Mesothelial cell of epicardium (in vitro differentiated cells): ENCODE measurements at places on chromosomes 3 and 15.

GRCh38 chr3:101212730-101213129 lies 107.6 kb downstream of the IMPG2 start:
- DNase-seq: no peak

GRCh38 chr15:60563066-60563465 lies 84.1 kb upstream of the ICE2 start:
- DNase-seq: no peak

GRCh38 chr15:78752492-78753358 lies 58.5 kb downstream of the ADAMTS7 start:
- no peak for DNase-seq

GRCh38 chr3:42036483-42036823 lies 54.7 kb upstream of the TRAK1 start:
- no peak for DNase-seq

- no peak for DNase-seq
Observed at GRCh38 chr15:73951601-73952000, 25.3 kb downstream of the LOXL1 start.

- DNase-seq: peak; percentile 74
Observed at GRCh38 chr3:64530434-64531049, 157.3 kb downstream of the ADAMTS9 start.

- no peak for DNase-seq
Observed at GRCh38 chr15:44102675-44103254, 92.3 kb downstream of the FRMD5 start.

GRCh38 chr15:41777421-41777973 lies 3.2 kb downstream of the MAPKBP1 start:
- DNase-seq: no peak

- DNase-seq: no peak
Observed at GRCh38 chr15:82114660-82115059, 68.8 kb upstream of the MEX3B start.

- no peak for DNase-seq
Observed at GRCh38 chr3:89606151-89606550, 498.7 kb downstream of the EPHA3 start.

GRCh38 chr15:85950101-85950500 lies 129.6 kb upstream of the AGBL1 start:
- no peak for DNase-seq

DNA sequence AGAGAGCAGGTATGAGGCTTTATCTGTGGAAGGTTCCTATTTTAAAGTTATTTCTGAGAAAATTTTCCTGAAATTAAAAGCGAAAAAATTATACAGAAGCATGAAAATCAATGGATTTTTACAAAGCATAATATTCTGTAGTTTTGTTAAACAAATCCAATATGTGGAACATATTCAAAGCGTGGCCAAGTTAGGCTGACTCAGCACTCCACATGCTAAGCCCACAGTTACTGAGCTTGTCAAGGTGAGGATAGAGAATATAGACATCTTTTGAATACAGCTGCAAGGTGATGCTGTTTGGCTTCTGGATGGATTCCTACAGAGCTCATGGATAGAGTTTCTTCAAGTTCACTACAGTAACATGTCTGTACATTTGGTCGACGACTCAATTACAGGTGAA lies 302.5 kb downstream of the C3orf38 start:
- DNase-seq: no peak

- DNase-seq: no peak
Observed at GRCh38 chr3:39814007-39814406, 4.6 kb downstream of the MYRIP start.

- DNase-seq: no peak
Observed at GRCh38 chr3:160444411-160444810, 5.2 kb downstream of the TRIM59 start.

DNA sequence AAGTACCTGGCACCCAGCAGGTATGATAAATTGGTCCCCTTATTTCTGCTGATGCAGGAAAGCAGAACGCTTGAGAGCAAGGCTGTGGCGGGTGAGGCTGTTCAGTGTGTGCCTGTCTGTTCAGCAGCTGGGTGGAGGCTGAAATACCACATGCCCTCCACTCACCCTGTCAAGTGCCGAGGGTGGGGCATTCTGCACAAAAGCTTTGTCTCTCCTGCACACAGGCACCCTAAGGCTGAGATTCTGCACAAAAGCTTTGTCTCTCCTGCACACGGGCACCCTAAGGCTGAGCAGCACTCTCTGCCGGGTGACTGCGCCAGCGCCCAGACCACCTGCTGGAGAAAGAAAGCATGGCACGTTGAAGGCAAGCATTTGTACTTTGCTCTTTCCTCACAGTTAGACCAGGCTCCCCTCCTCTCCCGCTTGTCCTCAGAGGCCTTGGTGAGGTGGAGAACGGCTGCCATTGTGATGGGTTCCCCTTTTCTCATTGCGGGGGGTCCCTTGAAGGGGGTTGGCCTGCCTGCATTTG lies 97.5 kb downstream of the BDH1 start:
- no peak for DNase-seq

DNA sequence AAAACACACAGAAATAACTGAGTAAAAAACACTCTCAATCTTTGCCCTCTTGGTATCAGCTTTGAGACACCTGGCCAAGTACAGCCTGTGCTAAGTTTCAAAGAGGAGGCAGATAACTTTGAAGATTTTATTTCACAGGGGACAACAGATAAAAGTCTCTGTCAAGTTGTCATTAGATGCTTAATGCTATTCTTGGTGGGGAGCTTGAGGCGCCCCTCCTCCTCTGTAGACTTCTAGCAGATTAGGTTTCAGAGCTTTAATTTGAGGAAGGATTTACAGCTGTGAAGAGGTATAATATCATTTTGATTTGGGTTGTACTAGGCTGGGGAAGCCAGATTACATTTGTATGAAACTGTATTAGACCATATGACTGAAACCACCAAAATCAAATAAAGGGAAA lies 620.3 kb downstream of the FHIT start:
- DNase-seq: no peak

DNA sequence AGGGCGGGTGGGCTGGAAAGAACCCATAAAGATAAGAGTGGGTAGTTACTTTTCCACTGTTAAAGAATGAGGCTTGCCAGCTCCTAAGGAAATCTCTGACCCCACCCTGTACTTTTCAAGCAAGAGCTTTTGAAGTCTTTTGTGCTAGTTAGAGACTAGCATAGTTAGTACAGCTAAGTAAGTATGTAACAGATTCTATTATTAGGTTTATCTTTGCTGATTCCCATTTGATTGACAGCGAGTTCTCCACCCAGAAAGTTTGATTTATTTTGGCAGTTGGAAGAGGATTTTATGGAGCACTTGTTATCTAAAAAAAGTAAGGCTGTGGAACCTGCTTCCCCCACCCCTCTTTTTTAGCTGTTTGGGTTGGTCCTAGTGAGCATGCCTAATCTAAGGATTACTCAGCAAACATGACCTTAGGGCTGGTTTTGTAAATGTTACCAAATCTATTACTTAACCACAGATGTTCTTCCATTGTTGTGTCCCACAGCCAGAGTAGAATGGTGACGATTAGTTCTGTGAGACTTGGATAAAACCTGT lies 57.6 kb downstream of the FNDC3B start:
- DNase-seq: no peak

- DNase-seq: no peak
Observed at GRCh38 chr15:66720206-66721010, 18.4 kb downstream of the SMAD6 start.

DNA sequence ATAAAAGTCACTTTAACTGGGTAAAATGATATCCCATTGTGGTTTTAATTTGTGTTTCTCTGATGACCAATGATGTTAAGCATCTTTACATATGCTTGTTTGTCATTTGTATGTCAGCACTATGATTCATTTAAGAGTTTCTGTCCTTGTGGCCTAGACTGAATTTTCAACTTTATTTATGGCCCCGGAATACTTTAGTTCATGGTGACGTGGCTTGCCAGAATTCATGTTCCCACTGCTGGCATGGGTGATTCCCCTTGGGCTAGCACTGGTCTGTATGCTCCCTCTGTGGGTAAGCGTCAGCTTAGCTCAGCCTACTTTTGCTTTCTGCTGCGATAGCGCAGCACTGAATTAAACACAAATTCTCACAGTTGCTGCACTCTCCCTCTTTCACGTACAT lies 436.3 kb upstream of the SGO1 start:
- no peak for DNase-seq

- no peak for DNase-seq
Observed at GRCh38 chr3:177405191-177405672, 207.9 kb upstream of the TBL1XR1 start.

GRCh38 chr3:132694991-132695390 lies 27.2 kb downstream of the NPHP3 start:
- DNase-seq: no peak

DNA sequence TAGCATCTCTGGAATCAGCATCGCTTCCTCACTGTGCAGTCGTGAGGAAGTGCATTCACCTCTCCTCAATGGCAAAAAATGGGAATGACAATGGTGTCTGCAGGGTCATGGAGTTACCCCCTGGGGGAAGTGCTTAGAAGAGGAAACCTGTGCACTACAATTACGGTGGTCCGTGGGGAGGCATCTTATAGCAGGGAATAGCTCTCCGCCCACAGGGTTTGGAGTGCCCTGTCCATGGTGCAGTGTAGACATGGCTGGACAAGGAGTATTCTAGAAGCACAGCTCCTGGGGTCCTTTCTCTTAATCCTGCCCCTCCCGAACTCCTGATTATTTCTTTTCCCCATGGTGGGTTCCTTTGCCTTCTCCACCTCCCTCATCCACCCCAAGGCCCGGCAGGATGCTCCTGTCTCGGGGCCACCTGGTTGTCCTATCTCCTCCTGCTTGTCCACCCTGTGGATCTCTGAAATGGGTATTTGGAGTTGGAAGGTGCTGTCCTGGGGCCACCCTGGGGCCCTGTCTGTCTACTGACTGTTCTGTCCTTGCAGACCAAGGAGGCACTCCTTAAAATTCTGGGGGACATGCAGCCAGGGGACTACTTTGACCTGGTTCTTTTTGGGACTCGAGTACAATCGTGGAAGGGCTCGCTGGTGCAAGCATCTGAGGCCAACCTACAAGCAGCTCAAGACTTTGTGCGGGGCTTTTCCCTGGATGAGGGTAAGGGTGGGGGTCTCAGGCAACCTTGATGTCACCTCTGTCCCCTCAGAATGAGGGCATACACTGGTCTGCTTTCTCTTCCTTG lies 5.2 kb downstream of the ITIH1 start:
- DNase-seq: peak; percentile 5

GRCh38 chr3:54873059-54874010 lies 54.5 kb downstream of the LRTM1 start:
- no peak for DNase-seq

GRCh38 chr15:79083154-79083553 lies 7.4 kb downstream of the RASGRF1 start:
- DNase-seq: no peak

DNA sequence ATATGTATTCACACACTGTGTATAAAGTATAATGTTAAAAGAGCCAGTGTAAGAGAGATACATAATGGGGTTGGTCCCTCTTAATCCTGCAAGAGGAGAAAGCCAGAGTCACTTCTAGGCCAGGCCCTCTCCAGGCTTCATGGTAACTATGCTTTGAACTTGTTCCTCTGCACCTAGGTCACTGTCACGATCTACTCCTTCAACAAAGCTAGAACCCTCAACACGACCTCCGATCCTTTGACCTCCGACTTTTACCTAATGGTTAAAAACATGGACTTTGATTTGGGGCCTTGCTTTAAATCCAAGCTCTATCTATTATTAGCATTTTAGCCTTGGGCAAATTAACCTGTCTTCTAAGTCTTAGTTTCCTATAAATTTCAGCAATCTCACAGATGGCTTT lies 153.9 kb upstream of the NR2E3 start:
- no peak for DNase-seq

GRCh38 chr15:56249092-56249491 lies 5.4 kb upstream of the RFX7 start:
- no peak for DNase-seq

DNA sequence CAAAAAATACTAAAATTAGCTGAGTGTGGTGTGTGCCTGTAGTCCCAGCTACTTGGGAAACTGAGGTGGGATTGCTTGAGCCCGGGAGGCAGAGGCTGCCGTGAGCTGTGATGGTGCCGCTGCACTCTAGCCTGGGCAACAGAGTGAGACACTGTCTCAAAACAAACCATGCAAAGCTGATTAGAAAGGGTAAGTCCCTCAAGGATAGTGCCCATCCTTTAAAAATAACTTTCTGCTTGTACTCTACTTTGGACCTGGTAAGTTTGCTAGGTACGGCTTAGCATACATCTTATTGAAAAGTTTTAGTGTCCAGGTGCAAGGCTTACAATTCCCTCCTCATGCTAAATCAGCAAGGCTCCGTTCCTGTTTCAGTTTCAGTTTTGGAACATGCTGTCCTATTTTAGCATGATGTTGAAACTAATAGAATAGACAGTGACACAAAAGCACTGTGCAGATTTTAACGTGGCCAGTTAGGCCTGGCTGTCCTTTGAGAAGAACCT lies 21.4 kb downstream of the FEM1B start:
- DNase-seq: no peak

- DNase-seq: no peak
Observed at GRCh38 chr3:148958696-148959095, 32.6 kb upstream of the GYG1 start.

DNA sequence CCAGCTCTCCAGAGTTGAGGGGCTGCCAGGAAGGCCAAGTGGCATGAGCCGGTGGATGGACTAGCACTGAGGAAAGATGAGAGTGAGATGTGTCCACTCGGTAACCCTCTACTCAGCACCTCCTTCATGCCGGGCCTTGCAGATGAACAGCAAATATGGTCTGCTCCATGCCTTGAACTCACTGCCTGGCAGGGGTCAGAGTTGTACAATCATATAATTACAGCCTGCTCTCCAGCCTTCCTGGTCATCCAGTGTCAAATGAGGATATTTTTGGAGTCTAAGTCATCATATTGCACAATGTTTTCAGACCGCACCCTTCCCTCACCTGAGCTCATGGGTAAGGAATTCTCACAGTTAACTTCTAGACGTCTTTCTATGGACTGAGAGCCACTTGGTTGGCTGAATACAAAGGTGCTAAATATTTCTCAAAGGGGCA lies 4.9 kb downstream of the MGLL start:
- DNase-seq: no peak

DNA sequence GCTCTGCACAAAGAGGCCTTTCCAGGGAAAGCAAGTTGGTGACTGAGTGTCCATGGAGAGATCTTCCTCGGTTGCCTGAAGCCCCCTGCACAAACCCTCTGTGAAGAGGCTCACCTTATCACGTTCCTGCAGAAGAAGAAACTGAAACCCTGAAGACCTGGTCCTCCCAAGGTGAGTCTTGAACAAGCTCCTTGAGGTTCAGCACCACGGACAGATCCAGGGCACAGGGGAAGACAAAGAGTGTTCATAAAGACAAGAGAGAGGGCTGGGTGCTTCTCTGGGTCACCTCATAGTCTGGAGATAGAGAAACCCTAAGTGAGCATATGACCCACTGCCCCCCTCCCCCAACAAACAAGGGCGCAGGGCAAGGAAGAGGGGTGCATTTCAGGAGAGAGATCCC lies 21.7 kb upstream of the TBC1D21 start:
- peak; percentile 76 for DNase-seq

DNA sequence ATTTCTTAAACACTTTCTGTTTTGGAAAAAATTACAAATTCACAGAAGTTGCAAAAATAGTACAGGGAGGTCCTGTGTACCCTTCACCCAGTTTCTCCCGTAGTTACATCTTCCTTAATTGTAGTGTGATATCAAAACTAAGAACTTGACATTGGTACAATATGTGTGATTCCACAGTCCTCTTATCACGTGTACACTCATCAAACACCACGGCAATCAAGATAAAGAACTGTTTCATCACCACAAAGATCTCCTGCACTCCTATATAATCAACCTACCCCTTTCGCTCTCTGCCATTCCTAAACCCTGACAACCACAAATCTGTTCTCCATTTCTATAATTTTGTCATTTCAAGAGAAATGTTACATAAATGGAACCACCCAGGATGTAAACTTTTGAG lies 31.4 kb downstream of the POMGNT2 start:
- DNase-seq: no peak
